ENCODE measurements at places on chromosomes 7 and 10. TPM values are rescaled to one million over a fixed set of nuclear protein-coding genes. Genes with fewer than 3 reads are reported as not detected.

Gene MRLN
- total RNA-seq: 254 TPM

Gene HEPACAM2
- total RNA-seq: 0.04 TPM

Gene ABHD11
- total RNA-seq: 12.9 TPM

Gene URGCP
- 20.7 TPM for total RNA-seq

Gene ABCC2
- total RNA-seq: 1.1 TPM

Gene SOSTDC1
- 19.8 TPM for total RNA-seq

Gene SORCS1
- total RNA-seq: 2.4 TPM

Gene SPACDR
- total RNA-seq: 1.2 TPM

DNA sequence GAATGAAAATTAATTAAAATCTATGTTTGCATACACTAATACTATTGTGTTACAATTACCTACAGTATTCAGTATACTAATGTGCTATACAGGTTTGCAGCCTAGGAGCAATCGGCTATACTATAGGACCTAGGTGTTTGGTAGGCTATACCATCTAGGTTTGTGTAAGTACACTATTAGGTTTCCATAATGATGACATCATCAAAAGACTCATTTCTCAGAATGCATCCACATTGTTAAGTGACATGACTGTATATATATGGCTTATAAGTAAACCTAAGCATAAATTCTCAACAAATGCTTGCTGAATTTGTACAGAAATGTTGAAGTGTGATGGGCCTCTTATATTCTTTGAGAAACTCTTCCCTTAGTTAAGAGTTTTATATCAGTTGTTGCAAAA, 206.5 kb upstream of the ZWINT start:
- no peak for DNase-seq
- no peak overlapping the region for H3K27ac ChIP-seq
- H3K27me3 ChIP-seq: no peaks in the 10 kb centered on the region
- H3K36me3 ChIP-seq: no peaks in the 10 kb centered on the region
- H3K4me3 ChIP-seq: no peak overlapping the region

DNA sequence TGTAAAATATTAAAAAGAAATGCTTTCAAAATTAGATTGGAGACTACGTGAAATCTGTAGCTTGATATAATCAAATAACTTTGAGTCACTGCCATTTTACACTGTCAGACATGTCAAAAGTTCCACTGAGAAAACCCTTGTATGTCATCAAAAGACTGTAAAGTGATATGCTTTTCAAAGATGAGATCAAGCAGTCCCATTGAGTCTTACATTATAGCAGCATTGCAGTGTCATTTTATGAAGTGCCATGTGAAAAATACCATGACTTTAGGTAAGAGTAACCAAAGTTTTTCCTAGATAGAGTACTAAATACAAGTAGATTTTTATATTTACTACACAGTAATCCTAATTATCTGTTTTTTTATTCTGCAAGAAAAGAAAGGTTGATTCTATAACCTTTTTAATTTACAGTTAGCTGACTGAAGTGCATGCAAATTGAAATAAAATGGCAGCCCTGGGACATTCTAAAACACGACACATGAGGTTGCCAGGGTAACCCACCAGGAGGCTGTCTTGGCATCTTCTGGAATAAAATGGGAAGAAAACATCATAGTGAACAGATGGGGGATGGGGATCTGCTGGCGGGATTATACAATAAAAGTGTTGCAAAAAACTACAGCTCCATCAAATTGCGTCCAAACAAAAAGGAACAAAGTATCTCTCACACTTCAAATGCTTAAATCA, 91.3 kb upstream of the TMEM106B start:
- no peaks in the 10 kb centered on the region for H3K4me1 ChIP-seq
- H3K27ac ChIP-seq: no peak overlapping the region
- no peaks in the 10 kb centered on the region for H3K27me3 ChIP-seq
- no peak overlapping the region for H3K4me3 ChIP-seq
- no peaks in the 10 kb centered on the region for H3K36me3 ChIP-seq

DNA sequence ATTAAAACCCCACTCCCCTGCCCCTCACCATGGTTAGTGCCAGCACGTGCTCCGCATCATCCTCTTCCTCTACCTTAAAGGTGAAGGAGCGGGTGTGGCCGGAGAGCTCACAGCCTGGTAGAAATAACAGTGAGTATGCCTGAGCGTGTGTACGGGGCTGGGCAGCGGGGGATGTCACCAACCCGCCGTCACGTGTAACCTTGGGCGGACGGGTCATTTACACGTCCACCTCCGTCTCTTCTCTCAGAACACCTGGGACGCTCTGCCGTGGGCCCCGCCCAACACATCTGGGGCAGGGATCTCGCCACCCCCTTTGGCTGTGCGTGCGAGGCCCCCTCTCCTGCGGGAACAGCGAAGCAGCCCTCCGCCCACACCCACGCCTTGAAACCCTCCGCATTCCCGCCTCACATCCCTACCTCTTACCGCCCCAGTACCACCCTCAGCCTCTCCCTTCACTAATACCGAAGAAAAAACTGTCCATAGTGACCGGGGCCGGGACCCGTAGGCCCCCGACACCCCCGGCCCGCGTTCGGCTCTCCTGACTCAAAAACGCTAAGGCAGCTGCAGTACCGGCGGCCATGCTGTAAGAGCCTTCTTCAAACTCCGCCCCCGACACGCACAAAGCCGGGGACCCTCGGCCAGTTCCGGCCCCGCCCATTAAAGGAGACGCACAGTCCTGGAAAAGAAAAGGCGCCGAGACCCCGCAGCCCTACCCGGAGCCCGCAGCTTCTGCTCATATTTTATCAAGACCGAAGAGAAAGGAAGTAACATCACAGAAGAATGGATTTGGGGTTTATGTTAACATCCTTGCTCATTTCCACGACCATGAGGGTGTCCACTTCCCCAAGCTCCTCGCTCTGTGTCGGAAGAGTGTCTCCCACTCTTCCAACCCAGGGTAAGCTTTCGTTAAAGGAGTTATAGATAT, at the start of gene NPM3:
TSS of gene NPM3 (minus strand) at position 636 of the 925 bp plus-strand sequence. CDS start at position 580, 56 bp downstream.
- DNase-seq: peak; percentile 94
- peak within 1 kb of the TSS; percentile 71 for H3K27ac ChIP-seq
- peaks cover 32% of the 10 kb centered on the region for H3K36me3 ChIP-seq
- H3K4me1 ChIP-seq: peaks cover 49% of the 10 kb centered on the region

GRCh38 chr10:114715171-114715670, 57.1 kb upstream of the ABLIM1 start:
- no peaks in the 10 kb centered on the region for H3K36me3 ChIP-seq
- H3K4me1 ChIP-seq: peaks cover 7% of the 10 kb centered on the region
- H3K27me3 ChIP-seq: no peaks in the 10 kb centered on the region
- peak; percentile 56 for DNase-seq
- H3K4me3 ChIP-seq: no peak overlapping the region

DNA sequence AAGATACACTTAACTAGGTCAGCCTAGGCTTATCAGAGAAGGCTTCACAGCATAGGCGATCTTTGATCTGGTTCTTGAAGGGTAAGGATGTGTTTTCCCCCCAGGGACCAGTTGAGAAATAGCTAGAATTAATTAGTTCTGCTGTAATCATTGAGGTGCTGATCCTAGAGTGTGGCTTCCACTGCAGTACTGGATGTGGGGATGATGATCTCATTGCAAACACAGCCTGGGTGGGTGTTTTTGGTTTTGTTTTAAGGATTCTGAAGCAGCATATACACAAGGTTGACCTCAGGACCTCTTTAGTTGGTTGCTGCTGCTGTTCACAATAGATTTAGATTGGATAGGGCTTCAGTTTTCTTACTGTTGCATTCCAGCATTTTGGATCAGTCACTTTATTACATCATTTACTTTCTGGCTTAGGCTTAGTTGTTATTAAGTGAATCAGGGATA, 159.7 kb downstream of the AUTS2 start:
- no peaks in the 10 kb centered on the region for H3K27me3 ChIP-seq
- peak; percentile 74 for DNase-seq
- H3K27ac ChIP-seq: no peak overlapping the region
- H3K4me1 ChIP-seq: no peaks in the 10 kb centered on the region
- no peaks in the 10 kb centered on the region for H3K36me3 ChIP-seq

GRCh38 chr7:22447762-22448161, 52.2 kb downstream of the STEAP1B start:
- no peak overlapping the region for H3K4me3 ChIP-seq
- H3K36me3 ChIP-seq: no peaks in the 10 kb centered on the region
- peaks cover 38% of the 10 kb centered on the region for H3K4me1 ChIP-seq
- H3K27me3 ChIP-seq: peaks cover 3% of the 10 kb centered on the region
- H3K27ac ChIP-seq: no peak overlapping the region
- DNase-seq: no peak

- H3K4me3 ChIP-seq: no peak overlapping the region
- H3K27ac ChIP-seq: no peak overlapping the region
- no peaks in the 10 kb centered on the region for H3K36me3 ChIP-seq
- no peaks in the 10 kb centered on the region for H3K27me3 ChIP-seq
- H3K4me1 ChIP-seq: no peaks in the 10 kb centered on the region
Measured at GRCh38 chr10:94420516-94420915, 18.2 kb downstream of the TBC1D12 start.

DNA sequence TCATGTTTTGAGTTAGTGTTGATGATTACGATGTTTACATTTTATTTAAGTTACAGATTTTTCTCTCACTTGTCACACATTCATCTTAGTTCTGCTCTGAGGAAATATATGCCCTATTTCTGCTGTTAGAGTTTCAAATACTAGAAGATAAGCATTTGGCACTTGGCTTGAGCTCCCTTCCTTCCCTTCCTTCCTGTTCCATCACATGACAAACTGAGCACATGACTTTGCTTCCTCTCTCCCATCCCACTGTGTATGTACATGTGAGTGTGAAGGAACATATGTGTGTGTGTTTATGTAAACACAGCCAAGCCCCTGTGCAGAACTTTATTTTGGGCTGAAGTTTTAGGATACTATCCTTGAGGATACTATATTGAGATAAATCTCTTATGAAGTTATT, 795.9 kb upstream of the IGFBP3 start:
- no peaks in the 10 kb centered on the region for H3K4me1 ChIP-seq
- H3K36me3 ChIP-seq: no peaks in the 10 kb centered on the region
- H3K27ac ChIP-seq: no peak overlapping the region
- no peak overlapping the region for H3K4me3 ChIP-seq
- DNase-seq: no peak
- H3K27me3 ChIP-seq: no peaks in the 10 kb centered on the region

DNA sequence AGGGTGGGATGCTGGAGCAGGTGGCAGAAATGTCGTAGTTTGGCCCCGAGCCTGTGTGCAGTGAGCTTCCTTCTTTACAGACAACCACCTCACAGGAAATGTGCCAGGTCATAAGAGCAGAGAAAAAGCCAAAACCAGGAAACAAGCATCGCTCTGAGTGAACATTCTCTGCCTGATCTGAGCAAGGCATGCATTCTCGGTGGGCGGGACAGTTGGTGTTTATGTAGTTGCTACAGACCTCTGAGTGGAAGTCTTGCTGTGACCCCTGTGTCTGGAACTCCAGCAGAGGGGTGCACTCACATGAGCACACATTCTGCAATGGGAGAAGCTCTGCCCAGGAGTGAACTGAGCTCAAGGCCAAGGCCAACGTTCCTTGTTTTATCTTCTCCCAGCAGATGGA, 230.1 kb downstream of the TCERG1L start:
- no peak overlapping the region for H3K27ac ChIP-seq
- H3K27me3 ChIP-seq: peaks cover 2% of the 10 kb centered on the region
- H3K4me1 ChIP-seq: no peaks in the 10 kb centered on the region
- no peak overlapping the region for H3K4me3 ChIP-seq

- peak; percentile 73 for DNase-seq
- no peaks in the 10 kb centered on the region for H3K36me3 ChIP-seq
- peak overlapping the region; percentile 95 for H3K27ac ChIP-seq
- H3K4me1 ChIP-seq: peaks cover 7% of the 10 kb centered on the region
Measured at GRCh38 chr10:123007558-123008354, 839 bp downstream of the IKZF5 start.

GRCh38 chr10:49161411-49161997, 26.7 kb downstream of the TMEM273 start:
- no peak overlapping the region for H3K4me3 ChIP-seq
- H3K36me3 ChIP-seq: no peaks in the 10 kb centered on the region
- H3K27ac ChIP-seq: no peak overlapping the region
- H3K27me3 ChIP-seq: no peaks in the 10 kb centered on the region

- DNase-seq: peak; percentile 92
- H3K36me3 ChIP-seq: no peaks in the 10 kb centered on the region
- H3K4me1 ChIP-seq: no peaks in the 10 kb centered on the region
- peak within 1 kb of the TSS; percentile 79 for H3K27ac ChIP-seq
- H3K27me3 ChIP-seq: no peaks in the 10 kb centered on the region
Measured at GRCh38 chr7:84194484-84195271, at the start of gene SEMA3A. SEMA3A (minus strand) TSS chr7:84194789; CDS start chr7:84194586, 203 bp downstream.

- peaks cover 4% of the 10 kb centered on the region for H3K27me3 ChIP-seq
- no peak for DNase-seq
- H3K36me3 ChIP-seq: no peaks in the 10 kb centered on the region
- no peak overlapping the region for H3K27ac ChIP-seq
- H3K4me1 ChIP-seq: no peaks in the 10 kb centered on the region
Measured at GRCh38 chr10:98373260-98374040, 41.5 kb downstream of the PYROXD2 start.

- no peaks in the 10 kb centered on the region for H3K27me3 ChIP-seq
- DNase-seq: no peak
Measured at GRCh38 chr7:117017702-117018266, 64.5 kb downstream of the ST7 start.

DNA sequence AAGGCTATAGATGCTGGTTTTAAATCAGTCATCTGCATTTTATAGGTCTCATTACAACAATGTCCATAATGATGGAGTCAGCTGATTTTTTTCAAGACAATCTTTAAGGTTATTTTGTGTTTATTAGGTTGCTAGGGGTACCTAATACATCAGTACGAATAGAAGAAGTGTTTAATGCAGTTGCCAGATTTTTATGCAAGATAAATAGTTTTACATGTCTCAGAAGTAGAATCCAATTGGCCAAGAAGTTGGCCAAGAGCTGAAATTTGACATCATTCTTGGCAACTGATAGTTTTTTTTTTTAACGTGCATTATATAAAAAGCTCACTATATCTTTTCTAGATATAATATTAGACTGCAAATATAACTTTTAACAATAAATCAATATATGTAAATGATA, 208.5 kb downstream of the TRIL start:
- no peaks in the 10 kb centered on the region for H3K27me3 ChIP-seq
- H3K27ac ChIP-seq: peak overlapping the region; percentile 77
- H3K36me3 ChIP-seq: no peaks in the 10 kb centered on the region

DNA sequence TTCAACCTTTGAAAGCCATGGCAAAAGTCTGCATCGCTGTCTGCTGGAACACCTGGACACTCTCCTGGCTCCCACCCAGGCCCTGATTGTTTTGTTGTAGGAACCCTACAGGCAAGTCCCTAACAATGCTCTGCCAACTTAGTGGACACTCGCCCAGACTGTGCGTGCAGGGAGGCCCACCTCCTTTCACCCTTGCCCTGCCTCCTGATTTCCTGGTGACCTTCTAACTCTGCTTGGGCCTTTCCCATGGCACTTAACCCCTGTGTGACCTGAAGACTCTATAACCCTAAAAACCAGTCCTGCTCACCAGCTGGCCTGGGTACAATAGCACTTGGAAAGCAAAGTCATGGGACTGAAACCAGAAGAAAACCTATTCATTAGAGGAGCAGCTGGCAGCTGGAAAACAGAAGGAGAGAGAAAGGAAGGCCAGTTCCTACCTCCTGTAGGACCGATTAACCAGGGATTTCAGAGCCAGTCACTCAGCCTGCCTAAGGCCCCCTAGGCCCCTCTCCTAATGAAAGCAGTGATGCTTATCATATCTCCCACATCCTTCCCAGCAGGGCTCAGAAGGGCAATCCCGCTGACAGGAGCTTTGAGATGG, 82.7 kb upstream of the KMT2E start:
- H3K27ac ChIP-seq: no peak overlapping the region
- DNase-seq: no peak
- H3K36me3 ChIP-seq: no peaks in the 10 kb centered on the region
- H3K4me1 ChIP-seq: no peaks in the 10 kb centered on the region
